Activated CD4-positive, CD25-positive, alpha-beta regulatory T cell (primary cell): ENCODE measurements at places on chromosomes 7 and 10.

GRCh38 chr7:11212080-11212711, 238.5 kb downstream of the PHF14 start:
- DNase-seq = peak; percentile 6

- no peak for DNase-seq
Observed at GRCh38 chr7:157278167-157278790, 58.5 kb upstream of the DNAJB6 start.

GRCh38 chr7:140646931-140647647, 6.5 kb upstream of the DENND2A start:
- no peak for DNase-seq

DNA sequence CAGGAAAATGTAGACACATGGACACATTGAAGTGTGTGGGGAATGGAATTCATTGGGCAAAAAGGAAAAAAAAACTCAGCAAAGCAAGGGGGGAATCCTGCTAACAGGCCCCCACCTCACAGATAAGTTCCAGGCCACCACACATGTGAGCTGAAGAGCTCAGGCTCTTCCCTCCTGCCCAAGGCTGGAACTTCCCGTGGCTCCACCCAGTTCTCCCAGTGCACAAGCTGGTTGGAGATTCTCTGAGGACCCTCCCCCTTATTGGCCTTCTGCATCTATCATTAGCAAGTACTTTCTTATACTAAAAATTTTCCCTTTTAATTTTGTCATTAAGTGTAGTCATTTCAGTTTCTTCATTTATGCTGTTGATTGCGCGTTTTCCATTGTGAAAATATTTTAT, 190.8 kb downstream of the CCSER2 start:
- no peak for DNase-seq

DNA sequence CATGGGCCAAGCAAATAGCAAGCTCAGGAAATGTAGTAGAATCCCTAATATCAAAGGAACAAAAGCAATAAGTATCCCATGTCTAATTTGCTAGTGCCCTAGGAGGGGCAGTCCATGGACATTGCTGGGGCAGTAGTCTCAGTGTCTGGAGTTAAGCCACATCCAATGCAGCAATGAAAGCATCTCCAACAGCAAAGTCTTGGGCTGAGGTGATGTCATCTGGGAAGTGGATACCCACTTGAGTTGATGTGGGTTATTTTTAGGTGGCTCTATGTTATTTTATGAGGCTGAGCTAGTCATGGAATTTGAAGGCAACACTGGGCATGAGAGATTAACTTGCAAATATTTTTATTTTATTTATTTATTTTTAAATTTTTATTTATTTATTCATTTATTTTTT, 540.0 kb downstream of the ETV1 start:
- no peak for DNase-seq

DNA sequence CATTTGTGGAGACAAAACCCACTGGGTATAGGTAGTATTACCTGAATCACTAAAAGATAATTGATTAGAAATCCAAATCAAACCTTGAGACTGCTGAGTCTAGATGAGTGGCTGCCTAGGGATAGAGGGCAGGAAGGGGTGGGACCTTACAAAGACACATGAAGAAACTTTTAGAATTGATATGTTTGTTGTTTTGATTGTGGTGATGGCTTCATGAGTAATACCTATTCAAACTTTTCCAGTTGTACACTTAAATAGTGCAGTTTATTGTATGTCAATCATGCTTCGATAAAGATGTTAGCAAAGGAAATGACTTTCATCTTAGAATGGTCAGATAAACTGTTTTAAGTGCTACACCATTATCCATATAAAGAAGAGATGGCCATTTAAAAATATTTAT, 188.7 kb upstream of the KAT6B start:
- no peak for DNase-seq

- DNase-seq = no peak
Observed at GRCh38 chr7:144665689-144666381, 170.0 kb downstream of the TPK1 start.

DNA sequence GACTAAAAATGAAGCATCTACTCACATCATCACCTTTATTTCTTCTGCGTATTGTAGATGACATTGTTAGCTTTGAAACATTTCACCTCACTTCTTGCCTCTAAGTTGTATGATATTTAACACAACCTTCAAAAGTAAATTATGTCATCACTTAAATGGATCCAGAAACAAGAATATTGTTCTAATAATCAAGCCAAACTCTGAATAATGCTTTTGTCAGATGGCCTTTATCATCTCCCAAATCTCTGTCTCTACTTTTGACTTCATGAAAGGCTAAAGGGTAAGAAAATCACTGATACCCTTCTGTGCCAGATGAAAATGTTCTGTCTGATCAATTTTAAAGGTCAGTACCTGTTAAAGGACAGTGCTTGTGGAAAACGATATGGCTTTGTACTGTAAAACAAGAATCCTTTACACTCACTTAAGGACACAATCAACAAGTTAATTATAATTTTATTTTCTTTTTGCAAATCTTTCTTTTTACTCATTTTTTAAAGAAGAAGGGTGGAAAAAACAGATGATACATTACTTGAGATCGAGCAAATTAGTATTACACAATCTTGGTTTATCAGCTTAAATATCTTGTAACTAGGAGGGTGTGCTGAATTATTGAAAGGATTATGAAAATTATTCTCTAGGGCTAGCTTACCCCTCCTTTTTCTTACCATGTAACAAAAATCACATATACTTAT, 309.4 kb upstream of the IGFBP3 start:
- no peak for DNase-seq

DNA sequence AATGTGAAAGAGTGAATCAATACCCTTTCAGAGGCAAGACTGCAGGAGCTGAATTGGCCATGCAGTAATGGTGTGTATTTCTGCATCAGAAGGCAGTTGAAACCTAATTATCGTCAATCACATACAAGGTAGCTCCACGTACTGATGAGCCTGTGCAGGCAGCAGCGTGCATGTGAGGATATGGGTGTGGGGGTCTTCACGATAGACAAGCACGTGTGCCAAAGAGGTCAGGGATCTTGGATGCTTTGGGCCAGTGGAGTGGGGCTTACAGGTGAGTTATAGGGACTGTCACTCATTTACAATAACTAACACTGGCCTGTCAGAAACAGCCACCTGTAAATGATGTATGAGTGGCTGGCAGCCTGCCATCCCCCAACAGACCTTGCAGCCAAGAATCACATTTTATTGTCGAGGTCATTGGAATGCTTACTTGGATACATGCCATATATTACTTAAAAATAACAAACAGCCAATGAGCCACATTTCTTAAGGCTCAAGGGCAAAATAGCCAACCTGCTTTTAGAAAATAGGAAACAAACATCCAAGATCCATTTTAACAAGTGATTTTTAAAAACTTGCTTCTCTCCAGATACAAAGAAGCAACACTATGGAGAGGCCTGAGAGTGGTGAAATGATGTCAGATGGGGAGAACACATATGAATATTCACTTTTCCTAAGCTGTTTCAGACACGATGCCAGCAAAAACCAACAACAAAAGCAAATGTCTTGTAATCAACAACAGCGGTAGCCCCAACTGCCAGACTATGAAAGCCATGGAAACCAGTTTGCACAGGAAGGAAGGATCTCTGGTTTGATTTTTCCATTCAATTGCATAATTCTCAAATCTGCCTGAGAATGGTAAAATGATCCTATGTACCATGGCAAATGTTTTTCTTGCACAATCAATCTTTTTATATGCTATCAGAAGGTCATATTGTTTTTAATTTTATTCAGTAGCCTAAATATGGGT, 210.7 kb downstream of the SKAP2 start:
- DNase-seq = no peak

- no peak for DNase-seq
Observed at GRCh38 chr7:156022483-156023459, 210.5 kb upstream of the SHH start.

DNA sequence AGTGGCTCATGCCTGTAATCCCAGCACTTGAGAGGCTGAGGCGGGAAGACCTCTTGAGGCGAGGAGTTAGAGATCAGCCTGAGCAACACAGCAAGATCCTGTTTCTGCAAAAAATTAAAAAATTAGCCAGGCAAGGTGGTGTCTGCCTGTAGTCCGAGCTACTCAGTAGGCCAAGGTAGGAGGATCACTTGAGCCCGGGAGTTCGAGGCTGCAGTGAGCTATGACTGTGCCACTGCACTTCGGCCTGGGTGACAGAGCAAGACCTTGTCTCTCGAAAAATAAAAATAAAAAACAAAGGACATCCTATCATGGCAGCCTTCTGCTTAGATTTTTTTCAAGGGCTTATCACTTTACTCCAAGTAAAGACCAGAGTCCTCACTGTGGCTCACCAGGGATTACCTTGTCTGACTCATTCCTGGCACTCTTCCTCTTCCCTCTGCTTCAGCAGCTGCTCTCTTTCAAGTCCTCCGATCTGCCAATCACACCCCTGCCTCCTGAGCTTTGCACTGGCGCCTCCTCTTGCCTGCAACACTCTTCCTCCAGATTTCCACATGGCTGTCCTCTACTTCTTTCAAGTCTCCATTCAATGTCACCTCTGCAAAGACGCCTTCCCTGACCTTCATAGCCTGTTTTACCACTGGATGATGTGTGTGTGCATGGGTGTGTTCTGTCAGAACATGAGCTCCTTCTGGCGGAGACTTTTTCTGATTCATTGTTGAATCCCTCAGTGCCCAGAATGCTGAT, 7.7 kb downstream of the PRTFDC1 start:
- no peak for DNase-seq

DNA sequence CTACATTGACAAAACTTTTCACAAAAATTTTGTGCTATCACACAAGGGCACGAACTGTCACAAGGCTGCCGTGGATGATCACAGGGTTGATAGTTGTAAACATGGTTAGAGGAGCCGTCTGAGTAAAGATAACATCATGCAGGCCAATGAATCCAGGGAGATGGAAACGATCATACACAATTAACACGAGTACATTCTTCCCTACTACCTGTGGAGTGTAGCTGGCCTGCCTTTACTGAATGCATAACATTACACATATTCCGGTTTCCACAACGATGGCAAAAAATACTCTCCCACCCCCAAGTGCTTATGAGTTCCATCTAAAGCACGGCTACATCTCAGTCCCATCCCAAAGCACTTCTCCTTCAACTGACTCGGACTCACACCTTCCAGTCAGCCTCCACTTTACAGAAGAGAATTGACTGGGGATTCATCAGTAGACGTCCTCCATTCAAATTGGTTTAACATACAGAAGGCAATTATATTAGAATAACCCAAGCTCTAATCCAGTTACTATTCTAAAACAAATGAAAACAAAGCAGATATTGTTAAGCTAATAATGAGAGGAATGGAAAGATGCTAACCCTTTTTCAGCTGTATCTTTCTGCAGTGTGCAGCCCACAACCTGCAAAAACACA, 69.0 kb downstream of the EZH2 start:
- no peak for DNase-seq

- no peak for DNase-seq
Observed at GRCh38 chr10:30454744-30455510, 20.9 kb downstream of the MAP3K8 start.

DNA sequence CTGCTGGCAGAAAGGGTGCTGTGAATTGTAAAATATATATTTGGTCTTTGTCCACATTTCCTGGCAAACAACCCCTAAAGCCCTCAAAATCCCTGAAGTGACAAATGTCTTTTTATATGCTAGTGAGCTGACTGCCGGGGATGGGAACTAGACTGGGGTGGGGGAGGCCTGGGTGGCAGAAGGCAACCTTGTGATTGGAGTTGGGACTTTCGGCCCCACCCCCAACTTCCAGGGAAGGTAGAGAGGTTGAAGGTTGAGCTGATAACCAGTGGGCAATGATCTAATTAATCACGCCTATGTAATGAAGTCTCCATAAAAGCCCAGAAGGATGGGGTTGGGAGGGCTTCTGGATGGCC, 2.7 kb downstream of the EPHA1 start:
- no peak for DNase-seq

DNA sequence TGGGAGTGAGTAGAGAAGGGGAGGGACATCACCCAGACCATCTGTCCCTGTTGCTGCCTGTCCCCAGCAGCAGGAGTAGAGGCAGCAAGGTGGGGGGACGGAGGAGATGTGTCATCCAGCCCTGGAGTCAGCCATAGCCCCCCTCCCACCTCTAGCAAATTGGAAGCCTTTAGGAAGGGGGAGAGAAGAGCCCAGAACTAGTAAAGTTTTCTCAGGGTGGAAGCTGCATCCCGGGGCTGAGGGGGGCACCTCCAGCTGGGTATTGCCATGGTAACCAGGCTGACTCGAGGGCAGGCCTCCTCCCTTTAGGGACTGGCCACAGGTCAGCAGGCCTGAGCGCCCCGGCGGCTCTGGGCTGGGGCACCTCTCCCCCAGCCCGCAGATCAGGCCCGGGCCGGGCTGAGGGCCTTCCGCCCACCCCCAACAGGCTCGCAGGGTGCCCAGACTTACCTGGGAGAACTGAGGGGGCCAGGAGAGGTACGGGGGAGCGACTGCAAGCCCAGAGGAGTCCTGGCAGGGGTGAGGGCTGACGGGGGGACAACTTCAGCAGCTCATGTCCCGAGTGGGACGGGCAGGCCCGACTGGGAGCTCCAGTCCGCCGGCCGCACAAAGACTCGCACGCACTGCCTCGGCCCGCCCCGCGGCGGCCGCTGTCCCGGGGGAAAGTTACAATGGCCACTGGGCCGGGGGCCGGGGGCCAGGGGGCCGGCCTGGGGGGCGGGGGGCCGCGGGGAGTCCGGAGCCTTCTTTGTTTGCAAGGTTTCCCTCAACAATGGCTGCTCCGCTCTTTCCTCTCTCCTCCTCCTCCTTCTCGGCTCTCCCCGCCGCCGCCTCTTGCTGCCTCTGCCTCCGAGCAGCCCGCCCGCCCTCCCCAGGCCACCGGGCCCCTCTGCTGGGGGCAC, 6.0 kb downstream of the LDB1 start:
- no peak for DNase-seq

- DNase-seq = no peak
Observed at GRCh38 chr10:96912405-96912804, 80.3 kb downstream of the LCOR start.

- no peak for DNase-seq
Observed at GRCh38 chr10:103578782-103579382, 85.4 kb downstream of the NEURL1 start.

DNA sequence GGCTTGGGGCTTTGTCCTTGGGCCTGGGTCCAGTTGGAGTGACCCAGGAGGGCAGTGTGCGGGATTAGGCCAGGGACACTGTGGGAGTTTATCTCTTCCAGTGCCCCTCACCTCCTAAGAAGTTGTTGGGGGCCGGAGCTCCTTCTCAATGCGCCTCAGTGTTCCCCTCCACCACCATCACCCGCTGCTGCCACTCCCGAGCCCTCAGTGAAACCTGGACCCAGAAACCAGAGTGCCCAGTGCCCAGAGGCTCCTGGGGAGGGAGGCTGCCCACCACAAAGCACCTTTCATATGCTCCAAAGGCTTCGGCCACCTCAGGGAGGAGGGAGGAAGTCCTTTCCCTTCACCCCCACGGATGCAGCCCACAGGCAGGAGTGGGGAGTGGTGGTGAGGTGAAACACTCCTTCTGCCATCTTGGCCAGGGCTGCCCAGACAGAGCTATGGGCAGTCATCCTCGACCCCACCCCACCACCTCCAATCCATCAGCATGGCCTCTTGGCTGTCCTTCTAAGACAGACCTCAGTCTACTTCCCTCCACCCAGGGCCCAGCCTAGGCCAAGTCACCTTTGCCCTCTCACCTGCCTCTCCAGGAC, 99.0 kb downstream of the SH3PXD2A start:
- no peak for DNase-seq

GRCh38 chr10:15314482-15315045, 56.5 kb downstream of the FAM171A1 start:
- no peak for DNase-seq

GRCh38 chr10:86790394-86790793, 34.0 kb downstream of the BMPR1A start:
- DNase-seq = no peak

- no peak for DNase-seq
Observed at GRCh38 chr10:125003146-125003900, 61.4 kb downstream of the ZRANB1 start.

GRCh38 chr7:125661-126060, 66.7 kb upstream of the FAM20C start:
- DNase-seq = no peak
